AG09319 (cell line): ENCODE measurements at places on chromosomes 16 and 17.

DNA sequence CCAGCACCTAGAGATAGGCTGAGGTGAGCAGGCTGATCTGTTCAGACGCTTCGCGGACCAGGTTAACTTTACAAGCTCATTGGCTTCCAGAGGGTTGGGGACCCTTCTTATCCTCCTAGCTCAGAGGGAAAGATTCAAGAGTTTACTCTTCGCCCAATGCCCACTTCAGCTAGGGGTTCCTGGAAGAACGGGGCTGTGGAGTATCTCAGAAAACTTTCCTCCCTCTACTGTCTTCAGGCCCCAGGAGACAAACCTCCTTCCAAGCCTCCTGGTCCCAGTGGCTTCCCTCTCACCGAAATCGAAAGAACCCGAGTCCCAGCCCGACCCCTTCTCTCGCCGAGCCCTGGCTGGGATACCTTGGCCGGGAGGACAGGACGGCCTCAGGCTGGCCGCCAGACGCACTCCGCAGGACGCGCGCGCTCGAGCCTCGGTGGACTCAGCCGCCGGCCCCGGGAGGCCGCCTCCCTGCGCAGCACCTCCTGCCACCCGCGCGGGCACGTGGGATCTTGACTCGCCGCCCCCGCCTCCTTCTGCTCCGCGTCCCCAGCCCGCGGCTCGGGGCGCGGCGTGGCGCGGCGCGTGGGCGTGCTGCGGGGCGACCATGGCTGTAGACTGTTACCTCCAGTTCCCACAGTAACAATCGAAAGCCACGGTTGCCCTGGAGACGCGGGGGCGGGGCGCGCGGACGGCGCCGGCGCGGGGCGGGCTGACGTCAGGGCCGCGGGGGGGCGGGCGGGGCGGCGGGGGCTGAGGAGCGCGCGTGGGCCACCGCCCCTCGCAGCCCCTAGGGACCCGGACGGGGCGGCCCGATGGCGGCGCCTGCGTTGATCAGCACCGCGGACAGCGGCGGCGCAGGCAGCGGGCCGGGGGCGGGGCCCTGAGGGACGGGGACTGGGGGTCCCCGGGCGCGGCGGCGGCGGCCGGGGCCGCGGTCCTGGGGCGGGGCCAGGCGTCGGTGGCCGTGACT is 5.3 kb upstream of the HIC1 start:
- no peak for DNase-seq

DNA sequence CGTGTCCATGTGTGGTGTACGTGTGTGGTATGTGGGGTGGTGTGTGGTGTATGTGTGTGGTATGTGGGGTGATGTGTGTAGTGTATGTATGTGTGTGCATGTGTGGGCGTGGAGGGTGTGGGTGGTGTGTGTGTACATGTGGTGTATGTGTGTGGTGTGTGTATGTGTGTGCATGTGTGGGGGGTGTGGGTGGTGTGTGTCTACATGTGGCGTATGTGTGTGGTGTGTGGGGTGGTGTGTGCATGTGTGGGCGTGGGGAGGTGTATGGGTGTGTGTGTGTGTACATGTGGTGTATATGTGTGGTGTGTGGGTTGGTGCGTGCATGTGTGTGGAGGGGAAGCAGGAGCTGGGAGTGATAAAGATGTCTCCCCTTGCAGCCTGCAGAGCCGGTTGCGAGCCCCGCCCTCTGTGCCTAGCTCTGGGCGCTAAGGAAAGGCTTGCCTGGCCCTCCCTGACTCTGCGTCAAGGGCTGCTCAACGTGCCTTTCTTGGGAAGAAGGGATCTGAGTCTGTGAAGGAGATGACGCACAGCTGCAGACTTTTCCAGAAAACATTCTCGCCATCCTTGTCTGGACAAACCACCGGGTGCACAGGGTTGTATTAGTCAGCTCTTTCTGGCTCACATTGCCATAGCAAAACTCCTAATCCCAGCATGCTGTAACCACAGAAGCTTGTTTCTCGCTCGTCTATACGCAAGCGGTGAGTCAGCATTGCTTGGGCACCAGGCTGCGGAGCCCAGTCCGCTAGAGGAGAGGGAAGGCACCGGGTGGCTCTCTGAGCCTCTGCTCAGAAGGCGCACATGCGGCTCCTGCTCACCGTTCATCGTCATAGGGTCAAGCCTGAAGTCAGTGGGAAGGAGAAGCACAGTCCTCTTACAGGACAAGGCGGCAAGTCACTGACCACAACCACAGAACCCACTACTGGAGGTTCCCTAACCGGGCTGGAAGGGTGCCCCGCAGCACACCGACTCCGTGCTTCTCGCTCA is 2.0 kb upstream of the CD300H start:
- peak; percentile 63 for DNase-seq

GRCh38 chr16:2033057-2033908 is 6.6 kb downstream of the NHERF2 start:
- DNase-seq: no peak

GRCh38 chr17:80109713-80110446 is 8.5 kb downstream of the GAA start:
- no peak for DNase-seq

DNA sequence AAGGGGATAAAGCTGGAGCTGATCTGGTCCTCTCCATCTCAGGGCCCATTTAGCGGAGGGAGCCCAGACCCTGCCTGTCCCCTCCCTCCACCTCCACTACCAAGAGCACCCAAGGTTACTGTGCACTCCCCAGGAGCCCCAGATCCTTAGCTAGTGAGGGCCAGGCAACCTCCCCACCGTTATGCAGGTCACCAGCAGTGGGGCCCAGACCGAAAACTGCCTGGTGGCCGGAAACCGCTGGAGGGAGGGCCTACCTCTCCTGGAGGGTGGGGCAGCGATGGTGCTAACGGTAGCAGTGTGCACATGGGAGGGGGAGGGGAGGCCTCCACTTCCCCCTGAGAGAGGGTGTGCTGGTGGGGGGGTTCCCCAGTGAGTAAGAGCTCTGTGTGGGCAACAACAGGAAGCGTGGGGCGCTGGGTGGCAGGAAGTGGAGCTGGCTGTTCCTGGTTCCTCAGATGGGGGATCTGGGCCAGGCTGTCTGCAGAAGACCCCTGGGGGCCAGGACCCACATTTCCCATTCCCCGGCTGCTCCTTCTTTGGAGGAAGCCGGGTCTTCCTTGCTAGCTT is 4.4 kb downstream of the FMNL1 start:
- no peak for DNase-seq

DNA sequence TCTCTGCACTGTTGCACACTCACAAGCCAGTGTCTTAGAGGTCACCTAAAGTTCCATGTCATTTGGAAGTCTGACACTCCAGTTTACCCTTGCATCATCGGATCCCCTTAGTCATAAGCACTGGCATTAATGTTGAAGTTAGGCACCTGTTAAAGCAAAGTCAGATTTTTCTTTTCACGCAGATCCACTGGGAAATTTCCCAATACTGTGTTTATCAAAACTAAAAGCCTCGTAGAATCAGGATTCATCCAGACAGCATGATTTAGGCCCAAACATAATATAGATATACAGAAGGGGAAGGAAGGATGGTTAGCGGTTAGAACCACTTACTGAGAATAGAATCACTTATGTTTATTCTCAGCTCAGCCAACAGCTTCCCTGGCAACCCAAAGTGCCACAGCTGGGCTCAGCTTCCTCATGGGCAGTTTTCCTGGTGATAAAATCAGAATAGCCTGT is 30.1 kb upstream of the HAPSTR1 start:
- DNase-seq: no peak

DNA sequence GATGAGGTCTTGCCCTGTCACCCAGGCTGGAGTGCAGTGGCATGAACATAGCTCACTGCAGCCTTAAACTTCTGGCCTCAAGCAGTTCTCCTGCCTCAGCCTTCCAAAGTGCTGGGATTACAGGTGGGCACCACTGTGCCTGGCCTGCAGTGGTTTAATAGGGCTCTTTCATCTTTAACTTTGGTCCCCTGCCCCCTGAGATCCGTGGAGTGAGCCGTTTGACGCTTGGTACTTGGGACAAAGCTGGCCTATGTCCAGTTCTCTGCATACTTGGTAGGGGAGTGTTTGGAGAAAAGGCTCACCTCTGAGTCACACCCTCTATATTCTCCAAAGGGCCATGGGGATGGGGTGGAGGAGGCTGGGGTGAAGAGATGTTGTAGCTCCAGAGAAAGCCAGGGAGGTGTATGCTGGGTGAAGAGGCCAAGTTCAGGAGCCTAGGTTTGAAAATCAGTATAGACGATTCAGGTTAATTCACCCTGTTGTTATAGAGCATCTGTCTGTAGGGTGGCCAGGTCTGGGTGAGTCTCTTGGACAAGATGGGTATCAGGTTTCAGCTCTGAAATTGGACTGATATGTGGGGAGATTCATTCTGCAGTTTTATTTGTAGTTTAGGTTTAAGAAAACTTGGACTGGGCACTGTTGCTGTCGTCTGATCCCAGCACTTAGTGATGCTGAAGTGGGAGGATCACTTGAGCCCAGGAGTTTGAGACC is 17.6 kb downstream of the ABCC1 start:
- DNase-seq: no peak

DNA sequence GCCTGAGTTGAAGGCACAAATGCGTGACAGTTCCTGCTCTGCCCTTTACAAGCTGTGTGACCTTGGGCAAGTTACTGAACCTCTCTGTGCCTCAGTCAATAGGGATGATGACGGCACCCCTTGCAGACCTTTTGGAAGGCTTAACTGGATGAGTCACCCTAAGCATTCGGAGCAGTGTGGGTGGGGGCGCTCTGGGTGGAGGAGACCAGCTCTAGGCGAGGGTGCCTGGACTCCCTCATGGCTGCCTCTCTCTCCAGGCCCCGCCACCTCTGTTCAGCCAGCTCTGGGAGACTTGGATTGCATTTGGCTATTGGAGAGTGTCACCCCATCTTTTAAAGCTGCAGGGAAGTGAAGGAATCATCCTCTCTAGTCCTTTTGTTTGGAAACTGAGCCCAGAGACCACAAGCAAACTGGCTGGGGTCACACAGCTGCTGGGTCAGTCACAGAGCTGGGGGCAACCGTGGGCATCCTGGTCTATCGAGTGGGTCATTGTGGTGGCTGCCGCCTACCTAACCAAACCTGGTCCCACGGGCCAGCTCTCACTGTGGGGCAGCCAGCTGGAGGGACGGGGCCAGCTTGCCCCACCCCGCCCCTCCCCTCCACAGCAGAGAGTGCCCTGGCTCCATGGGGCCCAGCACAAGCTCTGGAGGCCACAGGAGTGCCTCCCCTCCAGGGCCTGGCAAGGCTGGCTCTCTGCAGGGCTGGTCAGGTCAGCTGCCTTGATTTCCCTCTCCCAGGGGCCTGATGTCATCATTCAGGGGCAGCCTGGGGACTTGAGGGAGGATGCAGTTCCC is 20.2 kb upstream of the GSE1 start:
- no peak for DNase-seq

DNA sequence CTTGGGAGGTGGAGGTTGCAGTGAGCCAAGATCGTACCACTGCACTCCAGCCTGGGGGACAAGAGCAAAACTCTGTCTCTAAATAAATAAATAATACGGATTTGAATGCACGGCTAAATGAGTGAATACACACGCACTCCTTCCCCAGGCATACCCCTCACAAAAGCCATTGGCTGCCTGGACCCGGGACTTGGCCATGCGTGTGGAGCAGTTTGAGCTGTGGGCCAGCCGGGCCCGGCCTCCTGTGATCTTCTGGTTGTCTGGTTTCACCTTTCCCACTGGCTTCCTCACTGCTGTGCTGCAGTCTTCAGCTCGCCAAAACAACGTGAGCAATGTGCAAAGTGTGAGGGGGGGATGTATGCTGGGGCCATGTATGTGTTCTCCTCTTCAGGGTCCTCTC is 1.6 kb upstream of the KDM6B start:
- DNase-seq: no peak

GRCh38 chr16:79131321-79132075 is 469.0 kb downstream of the MAF start:
- DNase-seq: no peak

DNA sequence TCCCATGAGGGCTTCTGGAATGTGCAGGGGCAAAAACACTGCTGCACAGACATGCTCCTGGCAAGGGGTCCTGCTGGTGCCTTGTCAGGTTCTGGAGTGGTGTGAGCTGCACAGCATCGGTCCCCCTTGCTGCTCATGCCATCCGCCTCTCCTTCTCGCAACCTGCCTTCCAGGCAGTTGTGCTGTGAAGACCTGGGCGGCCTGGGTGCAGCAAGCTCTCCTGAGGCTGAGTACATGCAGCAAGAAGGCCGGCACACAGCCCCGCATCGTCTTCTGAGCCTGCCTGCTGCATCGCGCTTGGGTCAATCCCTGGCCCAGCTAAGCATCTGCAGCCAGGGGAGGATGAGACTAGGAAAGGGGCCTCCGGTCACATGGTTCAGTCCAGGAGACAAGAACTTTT is 478 bp upstream of the TRPV1 start:
- no peak for DNase-seq

DNA sequence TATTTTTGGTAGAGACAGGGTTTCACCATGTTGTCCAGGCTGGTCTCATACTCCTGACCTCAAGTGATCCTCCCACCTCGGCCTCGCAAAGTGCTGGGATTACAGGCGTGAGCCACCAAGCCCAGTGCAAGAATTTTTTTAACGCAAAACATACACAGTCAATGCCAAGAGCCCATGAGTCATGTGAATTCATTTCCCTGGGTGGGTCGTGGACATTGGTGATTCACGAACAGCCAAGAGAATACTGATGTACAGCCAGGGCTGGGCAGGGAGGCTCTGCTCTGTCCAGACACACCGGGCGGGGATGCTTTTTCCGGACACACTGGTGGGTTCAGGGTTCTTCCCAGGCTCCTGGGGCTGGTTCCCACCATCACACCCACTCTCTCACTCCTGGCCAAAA is 17.7 kb downstream of the SLC38A8 start:
- DNase-seq: peak; percentile 29

- no peak for DNase-seq
Measured at GRCh38 chr16:30151091-30151490, 28.1 kb upstream of the MAPK3 start.

DNA sequence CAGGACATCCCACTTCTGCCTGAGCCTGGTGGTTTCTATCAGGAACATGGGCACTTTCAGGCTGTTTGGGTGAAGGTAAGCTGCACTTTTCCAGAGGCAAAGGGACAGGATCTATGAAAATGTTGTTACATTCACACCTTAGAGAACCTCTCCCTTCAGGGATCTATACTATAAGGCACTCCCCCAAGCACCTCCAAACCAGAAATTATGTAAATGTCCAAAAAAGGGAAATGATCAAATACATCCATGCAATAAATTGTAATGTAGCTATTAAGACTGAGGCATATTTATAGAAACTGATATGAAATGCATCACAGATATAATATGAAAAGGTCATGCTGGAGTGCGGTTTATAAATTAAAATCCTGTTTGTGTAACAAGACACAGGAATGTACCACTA is 23.3 kb upstream of the COG7 start:
- DNase-seq: no peak

GRCh38 chr17:67374329-67375053 is 2.6 kb upstream of the PITPNC1 start:
- peak; percentile 70 for DNase-seq

DNA sequence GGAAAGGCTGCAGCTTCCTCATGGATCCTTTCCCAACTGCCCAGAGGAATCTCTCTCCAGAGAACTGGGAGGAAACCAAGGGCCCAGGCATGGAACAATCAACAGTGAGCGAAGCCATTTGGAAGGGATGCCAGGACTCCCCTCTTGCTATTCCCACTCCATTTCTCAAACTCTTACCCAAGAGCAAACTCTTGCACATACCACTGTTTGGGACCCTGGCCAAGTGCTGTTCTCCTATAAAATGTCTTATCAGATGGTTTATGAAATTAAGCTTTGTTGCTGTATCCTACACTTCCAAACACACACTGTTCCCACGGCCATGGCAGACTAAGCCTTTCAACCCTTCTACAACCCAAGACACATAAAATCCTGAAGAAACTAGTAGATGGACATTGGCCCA is 48.3 kb upstream of the AXIN2 start:
- DNase-seq: no peak
